ENCODE measurements at places on chromosomes 1 and 21.

GRCh38 chr1:1212780-1213344, 1.1 kb downstream of the TNFRSF4 start:
- no peak for DNase-seq

DNA sequence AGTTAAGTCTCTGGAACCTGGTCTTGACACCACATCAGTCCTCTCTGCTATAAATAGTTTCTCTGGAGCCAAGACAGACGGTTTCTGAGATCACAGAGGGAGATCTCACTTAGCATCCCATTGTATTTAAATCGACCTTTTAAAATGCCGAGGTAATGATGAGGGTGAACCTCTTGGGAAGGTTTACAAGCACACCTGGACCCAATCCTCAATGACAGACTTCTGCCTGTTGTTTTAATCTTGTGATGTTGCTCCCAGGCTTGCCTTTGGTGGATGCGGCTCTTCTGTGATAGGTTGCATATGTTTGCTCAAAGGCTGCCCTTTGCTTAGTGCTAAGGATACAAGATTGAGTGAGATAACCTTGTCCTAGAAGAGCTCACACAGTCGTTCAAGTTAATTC, 104.6 kb upstream of the L1TD1 start:
- no peak for DNase-seq

DNA sequence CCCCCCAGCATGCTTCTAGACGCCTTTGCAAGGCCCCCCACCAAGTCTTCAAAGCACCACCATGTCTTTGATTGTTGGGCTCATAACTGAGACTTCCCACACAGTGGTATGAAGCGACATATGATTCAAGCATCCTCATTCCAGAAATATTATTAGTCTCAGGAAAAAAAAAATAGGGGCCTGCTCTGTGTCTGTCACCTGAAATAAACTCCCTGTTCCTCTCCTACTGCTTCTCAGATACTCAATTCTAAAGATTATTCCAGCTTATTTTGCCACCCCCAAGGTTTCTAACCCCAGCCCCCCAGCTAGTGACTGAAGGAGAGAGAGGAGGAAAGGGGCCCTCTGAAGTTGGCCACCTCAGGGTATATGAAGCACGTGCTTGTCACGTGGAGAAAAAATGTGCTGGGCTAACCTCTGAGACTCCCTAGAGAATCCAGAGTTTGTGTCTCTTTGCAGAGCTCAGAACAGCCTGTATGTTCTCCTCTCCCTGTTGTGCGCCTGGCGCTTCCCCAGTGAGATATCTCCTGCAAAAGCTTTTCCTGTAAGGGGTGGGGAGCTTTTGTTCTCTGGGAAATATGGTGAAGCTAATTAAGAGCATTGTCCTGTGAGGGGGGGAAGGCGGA, 35.9 kb upstream of the RASAL2 start:
- no peak for DNase-seq

GRCh38 chr1:19110257-19110927, 99.7 kb downstream of the UBR4 start:
- no peak for DNase-seq

GRCh38 chr21:14826630-14827029, 238.2 kb downstream of the NRIP1 start:
- no peak for DNase-seq

DNA sequence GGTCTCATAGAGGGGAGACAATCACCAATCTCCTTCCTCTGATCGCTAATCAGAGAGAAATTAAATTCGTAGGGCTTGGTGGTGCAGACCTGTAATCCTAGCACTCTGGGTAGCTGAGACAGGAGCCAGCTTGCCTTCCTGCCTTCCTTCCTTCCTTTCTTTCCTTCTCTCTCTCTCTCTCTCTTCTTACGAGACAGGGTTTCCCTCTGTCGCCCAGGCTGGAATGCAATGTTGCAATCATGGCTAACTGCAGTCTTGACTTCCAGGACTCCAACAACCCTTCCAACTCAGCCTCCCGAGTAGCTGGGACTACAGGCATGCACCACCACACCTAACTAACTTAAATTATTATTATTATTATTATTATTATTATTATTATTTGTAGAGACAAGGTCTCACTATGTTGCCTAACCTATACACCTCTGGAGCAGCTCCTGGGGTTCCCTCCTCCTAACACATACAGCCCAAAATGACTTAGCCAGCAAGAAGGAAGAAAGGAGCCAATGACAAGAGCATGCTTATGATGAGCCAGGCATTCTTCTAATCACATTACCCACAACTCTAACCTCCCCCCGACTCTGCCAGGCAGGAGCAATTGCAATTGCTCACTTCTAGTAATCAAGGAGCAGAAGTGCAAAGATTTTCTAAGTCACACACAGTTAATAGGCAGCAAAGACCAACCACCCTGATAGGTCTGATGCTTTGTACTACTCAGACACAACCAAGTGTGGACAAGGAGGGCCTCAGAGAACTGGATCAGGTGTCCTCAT, 105.4 kb upstream of the F3 start:
- no peak for DNase-seq

GRCh38 chr1:77540501-77541161, 141.8 kb downstream of the ZZZ3 start:
- DNase-seq = no peak

DNA sequence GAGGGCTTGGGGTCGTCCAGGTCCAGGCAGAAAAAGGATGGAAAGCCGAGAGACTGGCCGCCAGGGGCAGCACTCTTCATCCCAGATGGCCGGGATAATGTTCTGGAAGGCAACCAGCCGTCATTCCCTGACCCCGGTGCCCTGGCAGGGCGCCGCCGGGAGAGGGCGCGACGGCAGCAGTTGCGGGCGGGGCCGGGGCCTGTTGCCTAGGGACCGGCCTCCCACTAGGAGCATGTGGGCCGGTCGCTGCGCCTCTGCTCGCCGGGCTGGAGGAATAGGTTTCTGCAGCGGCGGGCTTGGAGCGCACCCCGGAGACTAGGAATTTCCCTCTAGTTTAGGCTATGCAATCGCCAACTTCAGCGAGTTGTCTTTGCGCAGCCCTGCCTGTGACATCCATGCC, 11.0 kb downstream of the DMRTB1 start:
- peak; percentile 96 for DNase-seq

GRCh38 chr21:35697321-35697808, 363.0 kb downstream of the SETD4 start:
- no peak for DNase-seq

GRCh38 chr1:2534687-2535441, 4.8 kb upstream of the HES5 start:
- DNase-seq = no peak

- no peak for DNase-seq
These were observed 48.6 kb upstream of the ZNHIT6 start for GRCh38 chr1:85756864-85757263.

GRCh38 chr1:196660852-196661251, 9.0 kb downstream of the CFH start:
- peak; percentile 18 for DNase-seq

DNA sequence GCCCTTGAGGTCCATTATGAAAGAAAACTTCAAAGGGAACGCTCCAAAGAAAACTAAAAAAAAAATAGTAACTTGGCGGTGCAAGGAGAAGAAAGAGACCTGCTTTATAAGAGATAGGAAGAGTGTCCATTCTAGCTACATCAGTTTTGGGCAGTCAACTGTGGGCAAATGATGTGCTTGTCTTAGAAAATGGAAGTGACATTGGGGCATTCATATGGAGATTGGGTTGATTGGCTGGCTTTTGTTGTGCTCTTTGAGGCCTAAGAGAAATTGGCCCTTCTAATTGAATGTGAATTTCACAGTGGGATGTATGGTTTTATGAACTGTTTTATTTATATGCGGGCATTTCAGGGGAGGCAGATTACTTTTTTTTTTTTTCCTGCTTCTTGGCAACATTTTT, 13.2 kb downstream of the PPP1R12B start:
- DNase-seq = no peak

GRCh38 chr21:42348762-42349161, 2.0 kb downstream of the TFF2 start:
- no peak for DNase-seq

DNA sequence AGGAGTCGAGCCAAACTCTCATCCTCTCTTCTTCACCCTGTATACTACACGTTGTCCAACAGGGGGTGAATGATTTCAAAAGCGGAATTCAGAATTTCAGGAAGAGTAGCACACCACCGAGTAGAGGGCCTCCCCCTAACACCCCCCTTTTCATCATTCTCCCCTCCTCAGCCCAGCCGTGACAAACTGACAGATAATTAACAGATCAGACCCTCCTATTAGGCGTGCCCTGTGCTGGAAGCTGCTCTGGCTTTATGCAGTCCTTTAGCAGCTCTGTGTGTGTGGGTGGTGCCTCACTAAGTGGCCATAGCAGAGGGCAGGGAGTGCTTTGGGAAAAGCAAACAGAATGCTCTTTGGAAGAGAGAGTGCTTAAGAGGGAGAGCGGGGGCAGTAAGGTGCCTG, 44.3 kb downstream of the PEX14 start:
- no peak for DNase-seq

DNA sequence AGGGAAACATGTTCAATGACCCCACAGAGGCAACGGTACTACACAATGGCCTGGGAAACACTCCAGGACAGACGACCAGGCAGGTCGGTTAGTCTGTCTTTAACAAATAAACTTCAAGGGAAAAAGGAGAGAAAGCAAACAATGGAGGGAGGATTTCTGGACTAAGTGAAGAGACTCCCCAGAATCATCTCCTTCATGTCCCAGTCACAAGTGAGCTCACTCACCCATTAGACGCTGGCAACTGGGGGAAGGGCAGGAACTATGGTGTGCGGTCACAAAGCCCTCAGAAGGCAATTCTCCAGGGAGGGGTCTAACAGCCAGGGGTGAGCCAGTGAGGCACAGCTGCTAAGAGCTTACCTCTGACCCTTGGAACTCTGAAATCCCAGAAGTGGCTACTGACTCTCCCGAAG, 55.7 kb upstream of the NADK start:
- no peak for DNase-seq

DNA sequence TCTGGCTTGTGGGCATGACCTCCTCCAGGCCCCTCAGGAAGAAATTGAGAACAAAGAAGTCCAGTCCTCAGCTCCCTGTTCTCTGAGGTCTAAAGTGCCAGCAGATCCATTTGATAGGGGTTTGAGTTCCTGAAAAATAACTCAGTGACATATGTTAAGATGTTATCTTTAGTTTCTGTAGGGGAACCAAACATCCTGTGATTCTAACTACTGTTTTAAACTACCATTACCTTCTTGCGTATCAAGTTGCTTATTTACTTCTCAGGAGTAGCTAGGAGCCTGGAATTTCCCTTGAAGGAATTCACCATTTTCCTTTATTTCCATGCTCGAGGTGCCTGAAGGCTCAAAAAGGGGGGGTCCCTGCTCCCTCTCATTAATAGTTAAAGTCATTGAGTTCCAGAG, 18.8 kb upstream of the LIN9 start:
- DNase-seq = no peak

GRCh38 chr1:2506007-2506860, 20.2 kb downstream of the PANK4 start:
- DNase-seq = no peak

DNA sequence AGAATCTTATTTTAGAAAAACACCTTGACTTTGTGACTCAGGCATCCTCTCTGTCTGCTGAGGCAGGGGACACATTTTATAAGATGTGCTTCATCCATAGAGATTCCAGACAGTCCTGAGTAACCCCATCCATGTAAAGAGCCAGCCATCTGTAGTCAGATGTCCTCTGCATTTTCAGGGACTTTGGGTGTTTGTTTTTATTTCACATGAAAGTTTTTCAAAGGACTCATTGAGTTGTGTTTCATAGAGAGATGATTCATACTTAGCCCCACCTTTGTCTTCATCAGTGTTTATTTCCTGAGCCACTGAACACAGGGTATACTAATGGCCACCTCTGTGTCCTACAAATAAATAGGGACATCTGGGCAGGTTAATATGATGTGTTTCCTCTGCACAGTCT, 280.4 kb downstream of the CACNA1E start:
- DNase-seq = no peak

GRCh38 chr1:147496571-147497210, 44.6 kb upstream of the BCL9 start:
- DNase-seq = peak; percentile 9

DNA sequence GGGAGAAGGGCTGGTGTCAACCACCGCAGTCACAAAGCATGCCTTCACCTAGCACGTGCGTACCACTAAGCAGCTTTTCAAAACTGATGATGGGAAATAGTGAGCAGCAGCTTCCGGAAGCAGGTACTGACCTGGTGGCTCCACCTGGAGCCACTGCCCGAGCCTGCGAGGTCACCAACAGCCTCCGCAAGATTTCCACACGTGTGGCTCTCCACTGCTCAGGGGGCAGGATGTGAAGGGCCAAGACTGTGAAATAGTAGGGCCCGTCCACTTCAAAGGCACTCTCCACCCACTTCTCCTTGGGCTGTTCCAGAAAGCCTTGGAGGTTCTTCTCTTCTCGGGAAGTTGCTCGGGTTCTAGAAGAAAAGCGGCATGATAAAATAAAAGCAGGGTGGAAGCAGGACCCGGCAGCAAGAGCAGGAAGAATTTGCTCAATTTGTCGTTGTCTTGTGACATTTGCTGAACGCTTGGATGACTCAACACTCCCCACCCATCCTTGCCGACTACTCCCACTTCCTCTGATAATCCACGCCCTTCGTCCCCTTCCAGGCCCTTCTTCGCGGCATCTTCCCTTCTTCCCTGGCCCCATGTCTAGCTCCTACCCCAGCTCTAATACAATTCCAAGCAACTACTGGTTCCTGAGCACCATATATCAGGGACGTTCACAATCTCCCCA, 124.9 kb upstream of the IFFO2 start:
- DNase-seq = no peak

GRCh38 chr1:213976665-213977485, 10.9 kb upstream of the PROX1 start:
- no peak for DNase-seq

DNA sequence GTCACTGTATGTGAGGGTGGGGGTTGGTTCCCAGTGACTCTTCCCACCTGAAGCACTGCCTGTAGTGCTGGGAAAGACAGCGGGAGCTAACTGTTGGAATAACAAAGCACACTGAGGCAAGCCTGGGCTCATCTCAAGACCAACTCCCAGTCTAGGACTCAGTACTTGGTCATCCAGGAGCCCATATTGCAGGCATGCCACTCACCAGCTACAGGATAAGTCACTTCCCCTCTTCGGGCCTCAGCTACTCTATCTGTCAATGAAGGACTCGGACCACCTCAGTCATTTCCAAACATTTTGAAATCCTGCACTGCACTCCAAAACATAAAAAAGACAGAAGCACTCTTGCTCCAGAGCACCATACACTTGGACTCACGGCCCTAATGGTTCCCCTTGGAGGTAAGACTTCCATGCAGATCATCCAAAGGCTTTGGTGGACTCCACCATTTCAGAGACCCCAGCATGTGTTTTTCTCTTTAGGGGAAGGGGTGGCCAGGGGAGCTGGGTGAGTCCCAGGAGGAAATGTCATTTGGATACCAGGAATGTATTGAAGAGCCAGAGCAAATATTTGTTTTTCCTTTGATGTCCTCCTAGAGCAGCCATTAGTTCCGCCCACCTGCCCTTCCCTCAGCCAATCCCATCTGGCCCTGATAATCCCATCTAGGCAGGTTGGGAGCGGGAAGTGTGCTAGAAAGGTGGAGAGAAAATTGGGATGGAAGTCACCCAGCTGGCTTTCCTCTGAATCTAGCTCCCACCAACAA, 3.1 kb downstream of the NUAK2 start:
- peak; percentile 90 for DNase-seq

Data from HuH-7 (cell line).